ENCODE measurements at places on chromosomes 13 and 19. TPM values are rescaled to one million over a fixed set of nuclear protein-coding genes. Genes with fewer than 3 reads are reported as not detected.

TMEM255B gene
- 0.84 TPM for total RNA-seq

ZNF763 gene
- 1.7 TPM for total RNA-seq

ZNF560 gene
- not detected for total RNA-seq

GPC5 gene
- total RNA-seq = 0.21 TPM

F2RL3 gene
- total RNA-seq = 1.7 TPM

All from mononuclear cell (primary cell).